Kidney capillary endothelial cell (primary cell): ENCODE measurements at places on chromosomes 5 and 9.

GRCh38 chr5:108102463-108102862, 279.4 kb downstream of the FBXL17 start:
- DNase-seq, result no peak

DNA sequence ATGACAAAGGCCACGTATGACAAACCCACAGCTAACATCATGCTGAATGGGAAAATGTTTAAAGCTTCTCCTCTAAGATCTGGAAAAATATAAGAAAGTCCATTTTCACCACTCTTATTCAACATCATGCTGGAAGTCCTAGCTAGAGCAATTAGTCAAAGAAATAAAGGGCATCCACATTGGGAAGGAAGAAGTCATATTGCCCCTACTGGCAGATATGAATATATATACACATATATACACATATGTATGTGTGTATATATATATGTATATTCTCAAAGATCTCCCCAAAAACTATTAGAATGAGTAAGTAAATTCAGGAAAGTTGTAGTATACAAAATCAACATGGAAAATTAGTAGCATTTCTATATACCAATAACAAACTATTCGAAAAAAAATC, 17.1 kb downstream of the APBA1 start:
- no peak for DNase-seq

DNA sequence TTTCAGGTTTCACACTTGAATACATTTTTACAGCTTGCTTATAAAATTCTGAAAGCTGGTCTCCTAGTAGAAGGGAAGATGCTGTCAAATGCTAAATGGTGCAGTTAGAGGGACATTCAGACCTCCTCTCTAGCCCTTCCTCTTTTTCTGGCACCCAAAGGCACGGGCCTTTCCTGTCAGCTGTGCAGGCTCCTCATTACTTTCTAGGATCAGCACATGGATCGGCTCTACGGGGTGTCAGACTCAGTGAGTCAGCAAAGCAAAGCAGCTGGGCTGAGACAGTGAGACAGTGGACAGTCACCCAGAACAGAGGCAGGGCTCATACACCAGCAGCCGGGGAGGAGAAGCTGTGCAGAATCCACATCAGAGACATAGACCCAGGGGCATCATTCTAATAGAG, 80.0 kb upstream of the TNC start:
- no peak for DNase-seq

DNA sequence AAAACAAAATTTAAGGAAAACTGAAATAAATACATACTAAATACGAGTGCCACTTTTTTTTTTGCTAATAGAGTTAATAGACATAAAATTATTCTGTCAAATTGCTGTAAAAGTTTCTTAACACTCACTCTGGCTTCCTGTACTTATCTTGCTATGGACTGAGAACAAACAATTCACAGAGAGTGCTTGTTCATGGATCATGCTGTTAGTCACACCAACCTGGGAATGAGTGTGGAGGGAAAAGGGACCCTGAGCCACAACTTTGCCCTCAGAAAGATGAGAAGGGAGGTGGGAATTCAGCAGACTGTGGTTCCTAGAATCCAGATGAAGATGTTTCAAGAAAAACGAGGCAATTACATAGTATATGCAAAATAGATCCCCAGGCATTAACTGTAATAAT, 246.9 kb downstream of the FBXL7 start:
- no peak for DNase-seq

- no peak for DNase-seq
Observed at GRCh38 chr5:135387629-135387960, 11.4 kb downstream of the MACROH2A1 start.

DNA sequence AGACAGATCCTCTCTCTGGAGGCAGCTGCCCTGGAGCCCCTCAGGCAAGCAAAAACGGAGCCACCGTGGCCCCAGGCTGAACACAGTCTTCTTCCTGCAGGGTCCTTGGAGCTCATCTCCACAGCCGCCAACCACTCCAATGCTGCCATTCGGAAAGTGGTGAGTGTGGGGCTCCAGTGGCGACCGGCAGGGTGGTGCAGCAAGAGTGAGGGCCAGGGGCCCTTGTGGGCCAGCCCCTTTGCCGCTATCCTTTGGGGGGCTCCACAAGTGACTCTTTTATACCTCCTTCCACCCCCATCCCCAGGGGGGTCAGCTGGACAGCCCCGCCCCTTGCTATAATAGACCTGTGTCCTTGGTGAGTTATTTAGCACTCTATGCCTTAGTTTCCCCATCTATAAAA, 47.4 kb upstream of the SUSD3 start:
- DNase-seq, result no peak

DNA sequence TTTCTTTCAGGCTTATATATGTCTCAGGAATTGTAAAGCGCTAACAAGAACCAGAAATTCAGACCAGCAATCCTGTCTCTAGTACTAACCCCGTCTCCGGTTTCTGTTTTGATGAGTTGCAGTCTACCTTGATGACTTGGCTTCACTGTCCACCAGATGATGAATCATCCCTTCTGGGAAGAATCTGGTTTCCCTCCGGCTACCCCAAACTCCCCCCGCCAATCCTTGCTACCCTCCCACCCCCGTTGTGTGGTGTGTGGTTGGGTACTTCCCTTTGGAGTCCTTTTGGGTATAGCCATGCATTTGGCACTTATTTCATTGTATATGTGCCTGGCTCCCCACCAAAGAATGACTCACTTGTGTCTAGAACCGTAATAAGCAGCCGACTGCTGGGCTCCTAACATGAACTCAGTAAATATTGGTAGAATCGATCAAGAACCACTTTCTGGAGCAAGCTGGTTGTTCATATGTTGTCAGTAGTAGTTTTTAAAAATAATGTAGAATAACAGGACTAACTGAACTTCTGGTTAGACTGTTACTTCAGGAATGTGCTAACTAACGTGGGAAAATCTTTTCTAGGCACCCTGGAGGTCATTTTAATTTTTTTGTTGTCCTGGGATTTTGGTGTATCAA, 8.3 kb upstream of the TGFBI start:
- no peak for DNase-seq

DNA sequence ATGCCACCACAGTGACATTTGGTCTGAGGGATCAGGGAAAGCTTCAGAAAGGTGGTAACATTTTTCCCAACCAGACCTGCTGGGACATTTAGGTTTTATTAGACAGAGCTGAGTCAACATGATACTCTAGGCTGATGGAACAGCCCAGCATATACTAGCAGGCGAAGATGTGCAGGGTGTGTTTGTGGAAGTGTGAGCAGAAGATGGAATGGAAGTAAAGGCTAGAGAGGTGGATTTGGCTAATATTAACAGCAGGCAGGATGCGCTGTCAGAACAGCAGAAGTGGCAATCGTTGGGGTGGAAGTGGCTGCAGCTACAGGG, 340.6 kb downstream of the ASTN2 start:
- DNase-seq, result no peak

- DNase-seq, result no peak
Observed at GRCh38 chr5:35781181-35781790, 75.4 kb upstream of the IL7R start.

GRCh38 chr5:103621548-103621930, 59.0 kb upstream of the NUDT12 start:
- no peak for DNase-seq

- DNase-seq, result no peak
Observed at GRCh38 chr5:7317751-7318150, 78.2 kb upstream of the ADCY2 start.
